HS-27A (cell line): ENCODE measurements at places on chromosomes 6 and 20.
A peak's percentile ranks its signal among the peaks of the same experiment; 100 is the strongest.

GRCh38 chr6:73923905-73924485 lies 228.0 kb downstream of the CD109 start:
- DNase-seq: no peak

DNA sequence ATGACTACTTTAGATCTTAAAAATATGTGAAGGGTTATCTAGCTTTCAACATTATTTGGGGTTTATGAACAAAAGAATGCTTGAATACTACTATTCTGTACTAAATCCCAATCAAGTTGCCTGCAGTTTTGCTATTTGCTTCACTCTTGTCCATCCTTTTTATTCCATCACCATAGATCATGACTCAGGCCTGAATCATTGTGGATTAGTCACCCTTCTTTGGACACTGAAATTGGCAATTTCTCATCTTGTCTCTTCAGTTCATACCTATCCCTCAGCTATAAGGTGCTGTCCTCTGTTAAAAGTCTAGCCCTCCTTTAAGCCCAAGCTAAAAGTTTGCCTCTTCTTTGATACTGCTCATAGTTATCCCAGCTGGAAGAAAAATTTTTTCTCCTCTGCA lies 199.1 kb downstream of the CENPW start:
- peak; percentile 56 for DNase-seq

- DNase-seq: no peak
Observed at GRCh38 chr6:44078827-44079671, 48.2 kb downstream of the MRPL14 start.

DNA sequence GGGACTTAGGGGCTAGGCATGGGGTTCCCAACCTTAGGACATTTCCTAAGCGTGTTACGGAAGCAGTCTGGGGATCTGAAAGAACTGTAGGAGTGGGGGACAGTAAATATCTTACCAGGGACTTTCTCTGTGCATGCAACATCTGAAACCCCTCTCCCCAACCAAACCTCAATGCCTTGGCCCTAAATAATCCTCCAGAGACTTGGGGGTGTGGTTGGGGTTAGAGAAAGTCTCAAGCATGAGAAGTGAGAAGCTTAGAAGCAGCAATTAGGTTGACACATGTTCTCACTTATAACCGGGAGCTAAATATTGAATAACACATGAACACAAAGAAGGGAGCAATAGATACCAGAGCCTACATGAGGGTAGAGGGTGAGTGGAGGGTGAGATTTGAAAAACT lies 74.7 kb downstream of the HTR1E start:
- no peak for DNase-seq

GRCh38 chr20:17928633-17929311 lies 39.8 kb downstream of the SNX5 start:
- no peak for DNase-seq

DNA sequence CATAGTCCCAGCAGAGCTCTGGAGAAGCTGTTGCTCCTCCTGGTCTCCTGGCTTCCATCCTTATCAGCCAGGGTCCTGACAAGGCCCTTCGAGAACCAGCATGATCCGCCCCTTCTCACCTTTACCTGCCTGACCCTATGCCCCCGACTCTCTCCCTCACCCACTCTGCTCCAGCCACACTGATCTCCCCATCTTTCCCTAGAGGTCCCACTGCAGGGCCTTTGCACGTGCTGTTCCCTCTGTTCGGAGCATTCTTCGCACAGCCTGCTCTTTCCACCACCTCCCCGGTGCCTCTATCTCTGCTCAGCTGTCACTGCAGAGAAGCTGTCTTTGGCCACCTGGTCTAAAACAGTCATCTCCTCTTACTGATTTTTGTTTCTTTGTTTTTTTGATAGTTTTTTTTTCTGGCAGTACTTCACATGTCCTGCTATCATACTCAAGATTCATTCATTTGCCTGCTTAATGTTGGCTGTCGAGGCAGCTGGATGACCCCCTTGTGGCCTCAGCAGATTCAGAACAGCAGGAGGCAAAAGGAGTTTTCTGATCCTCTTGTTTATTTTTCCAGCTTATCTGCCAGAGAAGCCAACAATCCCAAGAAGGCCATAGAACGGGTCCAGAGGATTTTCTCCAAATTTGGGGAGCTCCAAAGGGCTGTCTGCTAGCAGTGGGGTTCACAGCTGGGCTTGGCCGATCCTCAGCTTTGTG lies 1.6 kb upstream of the PTGIS start:
- DNase-seq: no peak

GRCh38 chr6:156821707-156822106 lies 44.5 kb downstream of the ARID1B start:
- DNase-seq: no peak

GRCh38 chr20:20272686-20273085 lies 95.2 kb upstream of the INSM1 start:
- no peak for DNase-seq

DNA sequence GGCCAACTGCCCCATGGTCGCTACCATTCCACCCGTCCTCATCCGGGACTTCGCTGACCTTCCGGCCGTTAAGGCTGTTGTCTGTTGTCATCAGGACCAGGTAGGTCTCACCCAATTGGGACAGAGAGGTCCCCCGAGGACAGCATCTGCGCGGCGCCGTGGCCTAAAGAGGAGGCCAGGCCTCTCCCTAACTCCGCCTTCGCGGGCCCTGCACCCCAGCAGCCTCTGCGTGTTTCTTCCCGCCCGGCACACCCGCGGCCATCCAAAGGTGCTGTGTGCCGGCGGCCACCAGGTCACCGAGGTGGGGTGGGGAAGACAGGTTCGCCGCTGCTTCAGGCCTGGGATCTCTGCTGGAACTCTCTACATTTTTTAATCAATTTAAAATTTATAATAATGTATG lies 9.0 kb downstream of the OR2W1 start:
- no peak for DNase-seq

DNA sequence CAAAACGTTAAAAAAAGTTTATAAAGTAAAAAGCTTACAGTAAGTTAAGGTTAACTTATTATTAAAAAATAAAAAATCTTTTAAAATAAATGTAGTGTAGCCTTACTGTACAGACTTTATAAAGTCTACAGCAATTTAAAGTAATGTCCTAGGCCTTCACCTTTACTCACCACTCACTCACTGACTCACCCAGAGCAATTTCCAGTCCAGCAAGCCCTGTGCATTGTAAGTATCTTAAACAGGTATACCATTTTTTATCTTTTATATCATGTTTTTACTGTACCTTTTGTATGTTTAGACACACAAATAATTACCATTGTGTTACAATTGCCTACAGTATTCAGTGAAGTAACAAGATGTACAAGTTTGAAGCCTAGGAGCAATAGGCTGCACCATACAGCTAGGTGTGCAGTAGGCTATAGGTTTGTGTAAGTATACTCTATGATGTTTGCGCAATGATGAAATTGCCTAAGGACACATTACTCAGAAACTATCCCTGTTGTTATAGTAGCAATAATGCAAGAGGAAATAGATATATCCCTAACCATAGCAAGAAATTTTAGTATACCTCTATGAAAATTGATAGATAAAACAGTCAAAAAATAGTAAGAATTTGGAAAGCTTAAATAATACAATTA lies 39.5 kb downstream of the FBXO5 start:
- no peak for DNase-seq

- DNase-seq: no peak
Observed at GRCh38 chr6:87916446-87916845, 131.2 kb upstream of the SPACA1 start.

GRCh38 chr6:79874531-79875134 lies 72.7 kb downstream of the ELOVL4 start:
- no peak for DNase-seq

DNA sequence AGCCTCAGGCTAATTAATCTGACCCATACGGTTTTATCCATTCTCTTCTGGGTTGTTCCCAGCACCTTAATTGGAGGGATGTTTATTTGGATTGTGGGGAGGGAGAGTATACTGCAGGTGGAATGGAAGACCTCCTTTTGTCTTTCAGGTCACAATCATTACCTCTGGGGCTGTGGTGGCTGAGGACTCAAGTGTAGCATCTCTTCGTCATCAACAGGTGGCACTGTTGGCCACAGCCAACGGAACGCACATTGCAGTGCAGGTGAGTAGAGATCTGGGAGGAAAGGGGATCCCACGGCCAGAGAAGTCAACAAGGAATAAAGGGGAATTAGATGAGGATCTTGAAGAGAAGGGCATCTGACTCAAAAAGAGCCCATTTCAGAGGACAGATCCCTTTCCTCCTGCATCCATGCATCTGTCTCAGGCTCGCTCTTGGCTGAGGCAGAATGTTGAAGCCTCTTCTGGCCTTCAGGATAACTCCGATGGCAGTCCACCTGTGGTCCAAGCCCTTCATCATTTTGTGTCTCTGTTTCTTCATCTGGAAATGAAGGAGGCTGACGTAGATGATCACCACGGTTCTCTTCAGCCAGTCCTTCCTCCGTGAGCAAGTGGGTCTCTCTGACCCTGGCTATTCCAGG lies 3.2 kb upstream of the DEF6 start:
- no peak for DNase-seq

DNA sequence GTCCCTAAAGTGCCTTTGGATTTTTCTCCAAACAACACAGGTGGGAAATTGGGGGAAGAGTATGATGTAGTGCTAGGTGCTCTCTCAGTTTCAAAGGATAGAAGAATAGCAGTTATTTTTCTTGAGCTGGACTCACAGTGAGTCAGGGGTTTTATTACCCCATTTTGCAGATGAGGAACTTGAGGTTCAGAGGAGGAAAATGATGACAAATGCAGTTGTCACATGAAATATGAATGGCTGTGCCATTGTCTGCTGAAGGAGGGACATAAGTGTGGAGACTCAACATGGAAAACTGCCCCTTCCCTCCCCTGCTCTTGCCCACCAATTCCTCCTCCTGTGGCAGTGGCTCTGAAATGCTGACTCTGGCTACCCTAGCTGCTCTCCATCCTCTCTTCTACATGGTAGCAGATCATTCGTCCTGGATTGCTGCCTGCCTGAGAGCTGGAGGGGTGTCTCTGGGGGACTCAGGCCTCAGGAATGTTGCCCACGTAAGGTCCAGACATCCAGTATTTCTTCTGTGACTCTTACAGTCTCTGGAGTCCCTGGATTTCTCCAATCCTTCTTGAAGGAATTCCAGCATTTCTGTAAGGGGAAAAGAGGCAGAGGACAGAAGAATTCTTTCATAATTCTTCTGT lies 37.6 kb upstream of the EPB41L1 start:
- DNase-seq: peak; percentile 57
